ENCODE measurements at places on chromosomes 1 and 21.

- no peak for DNase-seq
Measured at GRCh38 chr1:218985424-218985984, 188.2 kb upstream of the LYPLAL1 start.

- no peak for DNase-seq
Measured at GRCh38 chr21:39386194-39386593, 37.3 kb upstream of the HMGN1 start.

GRCh38 chr1:36137776-36138175 lies 11.5 kb downstream of the TRAPPC3 start:
- DNase-seq = no peak

DNA sequence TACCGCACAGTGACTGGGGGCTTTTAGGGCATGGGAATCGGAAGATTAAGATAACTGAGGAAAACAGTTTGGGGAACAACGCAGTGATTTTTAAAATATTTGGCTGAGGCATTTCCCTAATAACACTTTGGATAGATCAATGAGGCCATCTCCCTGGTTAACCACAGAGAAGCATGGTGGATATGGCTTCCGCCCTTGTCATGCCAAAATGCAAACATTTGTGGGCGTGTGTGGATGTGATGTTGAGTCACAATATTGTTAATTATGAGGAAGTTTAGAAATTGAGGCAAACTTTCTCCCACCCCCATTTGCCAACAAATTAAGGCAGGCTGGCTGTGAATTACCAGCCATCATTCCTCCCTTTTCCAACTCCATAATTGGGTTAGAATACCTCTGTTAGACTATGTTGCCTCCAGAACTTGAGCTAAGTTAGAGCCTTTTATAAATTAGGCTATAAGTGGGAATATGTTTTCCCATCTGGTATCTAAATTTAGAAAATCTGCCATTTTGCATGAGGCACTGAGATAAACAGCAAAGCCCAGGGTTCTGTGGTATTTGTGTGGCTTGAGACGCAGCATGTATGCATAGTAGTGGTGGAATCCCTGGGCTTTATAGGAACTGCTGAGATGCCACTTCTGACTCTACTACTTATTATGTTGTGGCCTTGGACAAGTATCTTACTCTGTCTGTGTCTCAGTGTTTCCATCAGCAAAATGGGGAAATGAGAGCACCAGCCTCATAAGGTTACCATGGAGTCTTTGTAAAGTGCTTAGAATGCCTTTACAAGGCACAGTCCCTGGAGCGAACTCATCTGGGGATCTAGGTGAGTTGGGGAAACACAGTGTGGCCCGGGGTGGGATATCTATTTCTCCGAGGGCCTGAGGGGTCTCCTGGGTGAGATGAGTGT lies 154.6 kb downstream of the C1orf94 start:
- DNase-seq = no peak

- DNase-seq = no peak
Measured at GRCh38 chr21:44557491-44558328, 885 bp downstream of the KRTAP10-3 start.

DNA sequence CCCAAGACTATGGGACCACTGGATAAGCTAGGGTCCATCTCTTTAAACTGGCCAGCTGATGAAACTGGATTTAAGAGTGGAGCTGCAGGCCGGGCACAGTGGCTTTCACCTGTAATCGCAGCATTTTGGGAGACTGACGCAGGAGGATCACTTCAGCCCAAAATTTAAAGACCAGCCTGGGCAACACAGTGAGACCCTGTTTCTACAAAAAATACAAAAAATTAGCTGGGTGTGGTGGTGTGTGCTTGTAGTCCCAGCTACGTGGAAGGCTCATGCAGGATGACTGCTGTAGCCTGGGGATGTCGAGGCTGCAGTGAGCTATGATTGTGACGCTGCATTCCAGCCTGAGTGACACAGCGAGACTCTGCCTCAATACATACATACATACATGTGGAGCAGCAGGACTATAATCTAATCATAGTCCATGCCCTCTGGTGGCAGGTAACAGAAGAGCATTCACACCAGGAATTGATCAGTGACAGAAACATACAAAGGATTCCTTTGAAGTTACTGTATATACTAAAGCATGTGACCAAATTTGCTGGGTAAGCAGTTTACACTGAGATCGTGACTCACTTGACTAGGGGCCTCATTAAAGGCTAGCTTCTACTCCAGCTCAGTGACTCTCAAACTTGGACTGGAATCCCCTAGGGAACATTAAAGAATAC lies 101.5 kb upstream of the SLFNL1 start:
- no peak for DNase-seq

DNA sequence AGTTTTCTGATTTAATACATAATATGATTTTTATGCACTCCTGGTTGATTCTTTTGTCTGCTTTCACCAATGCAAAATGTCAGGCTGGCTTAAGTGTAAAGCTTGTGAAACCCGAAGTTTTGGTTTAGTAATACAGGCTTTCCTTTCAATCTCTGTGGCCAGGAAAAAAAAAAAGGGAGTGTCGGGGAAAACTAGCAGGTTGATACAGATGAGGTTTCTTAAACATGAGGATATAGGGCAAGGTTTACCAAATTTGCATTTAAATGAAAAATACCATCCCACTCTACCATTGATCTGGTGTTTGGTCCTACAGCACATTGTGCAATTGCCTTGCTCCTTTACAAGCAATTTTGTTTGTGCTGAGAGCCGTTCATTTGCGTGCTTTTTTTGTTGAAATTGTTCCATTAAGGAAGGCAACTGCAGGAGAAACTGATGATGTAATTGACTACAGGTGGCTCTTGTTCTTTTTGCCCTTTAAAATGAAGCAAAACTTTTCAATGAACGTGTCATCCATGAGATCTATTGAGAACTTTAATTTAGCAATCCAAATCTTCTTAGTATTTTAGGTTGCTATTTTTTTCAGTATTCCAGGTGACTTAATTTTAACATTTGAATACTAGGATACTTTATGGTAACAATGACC lies 22.7 kb downstream of the CLIC6 start:
- no peak for DNase-seq
